ENCODE measurements at places on chromosomes 11 and 22.
A peak's percentile ranks its signal among the peaks of the same experiment; 100 is the strongest.

GRCh38 chr11:613369-613968 is 2.3 kb downstream of the IRF7 start:
- H3K4me3 ChIP-seq = no peak overlapping the region
- peaks cover 22% of the 10 kb centered on the region for H3K4me1 ChIP-seq
- H3K36me3 ChIP-seq = peaks cover 22% of the 10 kb centered on the region

- no peak overlapping the region for H3K27ac ChIP-seq
- H3K4me1 ChIP-seq = no peaks in the 10 kb centered on the region
- H3K27me3 ChIP-seq = no peaks in the 10 kb centered on the region
- no peak overlapping the region for H3K4me3 ChIP-seq
- no peaks in the 10 kb centered on the region for H3K36me3 ChIP-seq
These were observed 1291.5 kb downstream of the TBC1D22A start for GRCh38 chr22:48053973-48054372.

GRCh38 chr11:122764371-122765090 is 73.8 kb upstream of the CRTAM start:
- DNase-seq = no peak
- no peaks in the 10 kb centered on the region for H3K27me3 ChIP-seq
- no peaks in the 10 kb centered on the region for H3K36me3 ChIP-seq
- no peak overlapping the region for H3K27ac ChIP-seq
- no peaks in the 10 kb centered on the region for H3K4me1 ChIP-seq

DNA sequence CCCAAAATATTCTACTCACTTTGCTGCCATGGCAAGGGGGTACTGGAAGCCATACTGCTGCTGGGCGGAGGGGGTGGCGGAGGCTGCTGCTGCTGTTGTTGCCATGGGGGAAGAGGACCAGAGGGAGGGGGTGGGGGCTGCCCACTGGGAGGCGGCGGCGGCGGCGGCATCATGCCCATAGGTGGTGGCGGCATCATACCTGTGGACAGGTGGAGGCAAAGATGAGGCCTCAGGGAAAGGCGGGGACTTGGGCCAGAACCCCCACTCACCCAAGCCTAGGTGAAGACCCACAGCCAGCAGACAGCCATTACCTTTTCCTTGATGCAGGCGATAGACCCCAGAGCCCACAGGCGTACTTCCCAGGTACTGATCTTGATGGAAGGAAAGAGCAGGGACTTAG is 7.1 kb upstream of the PYGM start:
- peak overlapping the region; percentile 69 for H3K27ac ChIP-seq
- DNase-seq = no peak
- H3K4me1 ChIP-seq = peaks cover 56% of the 10 kb centered on the region
- no peaks in the 10 kb centered on the region for H3K27me3 ChIP-seq

- no peak overlapping the region for H3K27ac ChIP-seq
- H3K4me1 ChIP-seq = no peaks in the 10 kb centered on the region
- no peak for DNase-seq
- H3K36me3 ChIP-seq = peaks cover 41% of the 10 kb centered on the region
- H3K4me3 ChIP-seq = no peak overlapping the region
These were observed 8.2 kb downstream of the CFL1 start for GRCh38 chr11:65849771-65850216.

GRCh38 chr22:48654492-48654891 is 1173.2 kb downstream of the BRD1 start:
- no peaks in the 10 kb centered on the region for H3K4me1 ChIP-seq
- no peaks in the 10 kb centered on the region for H3K27me3 ChIP-seq
- H3K4me3 ChIP-seq = no peak overlapping the region
- H3K36me3 ChIP-seq = no peaks in the 10 kb centered on the region
- no peak for DNase-seq
- no peak overlapping the region for H3K27ac ChIP-seq

- no peak for DNase-seq
- H3K4me3 ChIP-seq = peak overlapping the region; percentile 31
- H3K36me3 ChIP-seq = peaks cover 36% of the 10 kb centered on the region
These were observed 6.3 kb upstream of the SH3BP1 start for GRCh38 chr22:37633089-37633624.

DNA sequence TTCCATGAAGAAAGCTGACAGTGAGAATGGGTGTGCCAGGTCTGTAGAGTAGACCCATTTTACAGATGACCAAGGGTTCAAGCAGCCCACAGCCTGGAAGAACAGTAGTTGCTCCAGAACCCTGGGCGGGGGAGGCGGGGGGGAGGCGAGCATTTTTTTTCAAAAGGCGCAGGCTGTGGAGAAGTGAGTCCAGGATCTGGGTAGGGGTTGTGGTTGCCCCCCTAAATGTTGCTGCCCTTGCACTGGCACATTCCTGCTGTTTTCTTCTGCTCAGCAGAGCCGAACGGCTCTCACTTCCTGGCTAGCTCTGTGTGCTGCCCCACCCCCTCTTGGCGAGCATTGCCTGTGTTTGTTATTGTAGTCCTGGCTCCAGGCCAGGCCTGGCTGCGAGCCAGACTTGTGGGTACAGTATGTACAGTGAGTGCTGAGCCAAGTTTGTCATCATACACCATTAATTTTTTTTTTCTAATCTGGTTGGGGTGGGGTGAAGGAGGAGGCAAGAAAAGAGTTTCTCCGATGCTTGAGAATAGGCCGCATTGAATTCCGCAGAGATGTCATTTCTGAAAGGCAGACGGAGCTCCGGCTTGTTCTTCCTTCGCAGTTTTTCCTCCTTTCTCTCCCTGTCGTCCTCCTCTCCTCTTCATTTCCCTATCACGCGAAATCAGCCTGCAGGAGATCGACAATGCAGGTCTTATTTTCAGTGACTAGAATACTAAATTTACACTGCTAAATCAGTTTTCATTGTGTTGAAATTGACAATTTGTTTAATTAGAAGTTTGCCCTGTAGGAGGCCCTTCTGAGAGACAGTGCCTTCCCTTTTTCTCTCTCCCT is 100.5 kb downstream of the ZBTB16 start:
- peak; percentile 98 for DNase-seq
- H3K36me3 ChIP-seq = no peaks in the 10 kb centered on the region
- H3K27ac ChIP-seq = peak overlapping the region; percentile 62
- H3K4me3 ChIP-seq = peak overlapping the region; percentile 21
- peaks cover 23% of the 10 kb centered on the region for H3K4me1 ChIP-seq
- no peaks in the 10 kb centered on the region for H3K27me3 ChIP-seq

DNA sequence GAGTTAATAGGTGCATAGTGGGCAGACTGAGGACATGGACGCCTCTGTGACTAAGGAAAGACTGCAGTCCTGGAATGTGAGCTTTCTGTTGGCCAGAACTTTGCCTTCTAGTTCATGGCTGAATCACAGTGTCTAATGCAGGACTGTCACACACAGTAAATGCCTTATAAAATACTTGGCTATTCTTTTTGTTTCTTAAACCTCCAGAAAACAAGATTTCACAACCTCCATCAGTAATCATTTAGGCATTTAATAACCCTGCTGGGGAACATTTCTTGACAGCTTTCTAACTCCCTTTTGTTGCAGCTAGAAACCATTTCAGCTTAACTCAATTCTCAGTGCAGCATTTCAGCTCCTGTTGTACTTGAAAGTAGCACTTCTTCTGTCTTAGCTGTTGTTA is 335.8 kb upstream of the DDI1 start:
- H3K4me1 ChIP-seq = no peaks in the 10 kb centered on the region
- no peak for DNase-seq
- H3K4me3 ChIP-seq = no peak overlapping the region
- H3K27ac ChIP-seq = no peak overlapping the region
- no peaks in the 10 kb centered on the region for H3K36me3 ChIP-seq

GRCh38 chr11:7524462-7525235 is 10.8 kb downstream of the PPFIBP2 start:
- DNase-seq = no peak
- H3K36me3 ChIP-seq = no peaks in the 10 kb centered on the region
- H3K4me3 ChIP-seq = no peak overlapping the region
- peaks cover 87% of the 10 kb centered on the region for H3K4me1 ChIP-seq
- no peaks in the 10 kb centered on the region for H3K27me3 ChIP-seq

- H3K27ac ChIP-seq = no peak overlapping the region
- DNase-seq = no peak
- no peaks in the 10 kb centered on the region for H3K4me1 ChIP-seq
- H3K36me3 ChIP-seq = no peaks in the 10 kb centered on the region
These were observed 29.4 kb downstream of the DAGLA start for GRCh38 chr11:61709572-61709971.

GRCh38 chr11:2240834-2241233 is 29.6 kb downstream of the ASCL2 start:
- no peak for DNase-seq
- H3K27ac ChIP-seq = no peak overlapping the region
- no peaks in the 10 kb centered on the region for H3K27me3 ChIP-seq
- H3K4me3 ChIP-seq = no peak overlapping the region

DNA sequence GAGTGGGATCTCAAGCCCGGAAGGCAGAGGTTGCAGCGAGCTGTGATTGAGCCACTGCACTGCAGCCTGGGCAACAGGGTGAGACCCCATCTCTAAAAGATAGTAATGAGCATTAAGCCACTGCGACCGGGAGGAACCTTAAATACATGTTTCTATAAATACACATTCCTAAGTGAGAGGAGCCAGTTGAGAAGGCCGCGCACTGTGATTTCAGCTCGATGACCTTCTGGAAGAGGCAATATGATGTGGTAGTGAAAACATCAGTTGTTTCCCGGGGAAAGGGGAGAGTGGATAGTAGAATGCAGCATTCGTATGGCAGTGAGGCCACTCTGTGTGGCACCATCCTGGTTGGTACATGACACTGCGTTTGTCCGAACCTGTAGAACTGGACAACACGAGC is 18.0 kb downstream of the PTDSS2 start:
- H3K36me3 ChIP-seq = no peaks in the 10 kb centered on the region
- no peak for DNase-seq
- H3K4me3 ChIP-seq = no peak overlapping the region
- H3K27ac ChIP-seq = no peak overlapping the region

DNA sequence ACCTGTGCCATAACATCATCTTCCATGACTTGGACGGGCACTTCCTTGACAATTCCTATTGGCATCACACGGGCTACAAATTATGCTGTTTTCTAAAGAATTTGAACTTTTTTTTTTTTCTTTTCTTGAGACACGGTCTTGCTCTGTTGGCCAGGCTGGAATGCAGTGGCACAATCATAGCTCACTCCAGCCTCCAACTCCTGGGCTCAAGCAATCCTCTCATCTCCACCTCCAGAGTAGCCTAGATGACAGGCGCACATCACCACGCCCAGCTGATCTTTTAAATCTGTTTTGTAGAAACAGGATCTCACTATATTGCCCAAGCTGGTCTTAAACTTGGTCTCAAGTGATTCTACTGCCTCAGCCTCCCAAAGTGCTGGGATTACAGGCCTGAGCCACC is 3.3 kb upstream of the CRYBB3 start:
- DNase-seq = no peak
- H3K27ac ChIP-seq = no peak overlapping the region
- H3K36me3 ChIP-seq = no peaks in the 10 kb centered on the region
- H3K4me1 ChIP-seq = no peaks in the 10 kb centered on the region
- no peak overlapping the region for H3K4me3 ChIP-seq
- H3K27me3 ChIP-seq = no peaks in the 10 kb centered on the region

DNA sequence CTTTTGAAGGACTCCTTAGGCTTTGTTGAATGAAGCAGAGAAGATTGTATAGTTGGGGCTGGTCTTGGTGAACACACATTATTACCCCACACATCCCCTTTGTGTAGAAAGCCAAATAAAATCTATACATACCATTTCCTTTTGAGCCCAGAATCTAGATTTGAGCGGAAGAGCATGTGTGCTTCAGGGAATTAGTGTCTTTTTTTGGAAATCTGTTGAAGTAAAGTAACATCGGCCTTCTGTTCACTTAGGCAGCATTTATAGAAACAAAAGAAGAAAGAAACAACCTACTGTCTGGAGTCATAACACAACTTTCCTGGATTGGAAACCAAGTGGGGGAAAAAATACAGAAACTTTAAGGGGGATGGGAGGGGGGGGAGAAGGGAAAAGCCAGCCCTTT is 37.9 kb upstream of the TTC12 start:
- DNase-seq = no peak
- H3K27ac ChIP-seq = no peak overlapping the region
- no peaks in the 10 kb centered on the region for H3K36me3 ChIP-seq
- no peaks in the 10 kb centered on the region for H3K27me3 ChIP-seq

- no peaks in the 10 kb centered on the region for H3K36me3 ChIP-seq
- no peak for DNase-seq
- H3K27me3 ChIP-seq = no peaks in the 10 kb centered on the region
- H3K4me3 ChIP-seq = no peak overlapping the region
These were observed 42.0 kb downstream of the ALX4 start for GRCh38 chr11:44267750-44268613.

DNA sequence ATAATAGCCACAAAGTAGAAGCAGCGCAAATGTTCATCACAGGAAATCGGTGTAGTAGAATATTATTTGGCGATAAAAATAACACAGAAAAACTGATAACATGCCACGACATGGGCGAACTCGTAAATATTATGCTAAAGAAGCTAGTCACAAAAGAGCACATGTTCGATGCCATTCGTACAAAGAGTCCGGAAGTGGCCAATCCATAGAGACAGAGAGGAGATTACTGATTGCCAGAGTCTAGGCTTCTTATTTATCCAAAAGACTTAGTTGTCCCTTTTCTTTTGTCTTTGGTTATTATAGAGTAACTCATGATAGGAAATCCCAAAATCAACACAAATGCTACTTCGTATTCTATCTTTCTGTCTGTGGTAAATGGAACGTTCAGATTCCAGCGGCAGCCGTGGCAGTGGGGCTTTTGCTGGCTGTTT is 56.5 kb downstream of the MED15 start:
- DNase-seq = no peak
- H3K27ac ChIP-seq = no peak overlapping the region
- peaks cover 48% of the 10 kb centered on the region for H3K36me3 ChIP-seq
- peaks cover 65% of the 10 kb centered on the region for H3K4me1 ChIP-seq
- H3K27me3 ChIP-seq = no peaks in the 10 kb centered on the region
- H3K4me3 ChIP-seq = no peak overlapping the region

DNA sequence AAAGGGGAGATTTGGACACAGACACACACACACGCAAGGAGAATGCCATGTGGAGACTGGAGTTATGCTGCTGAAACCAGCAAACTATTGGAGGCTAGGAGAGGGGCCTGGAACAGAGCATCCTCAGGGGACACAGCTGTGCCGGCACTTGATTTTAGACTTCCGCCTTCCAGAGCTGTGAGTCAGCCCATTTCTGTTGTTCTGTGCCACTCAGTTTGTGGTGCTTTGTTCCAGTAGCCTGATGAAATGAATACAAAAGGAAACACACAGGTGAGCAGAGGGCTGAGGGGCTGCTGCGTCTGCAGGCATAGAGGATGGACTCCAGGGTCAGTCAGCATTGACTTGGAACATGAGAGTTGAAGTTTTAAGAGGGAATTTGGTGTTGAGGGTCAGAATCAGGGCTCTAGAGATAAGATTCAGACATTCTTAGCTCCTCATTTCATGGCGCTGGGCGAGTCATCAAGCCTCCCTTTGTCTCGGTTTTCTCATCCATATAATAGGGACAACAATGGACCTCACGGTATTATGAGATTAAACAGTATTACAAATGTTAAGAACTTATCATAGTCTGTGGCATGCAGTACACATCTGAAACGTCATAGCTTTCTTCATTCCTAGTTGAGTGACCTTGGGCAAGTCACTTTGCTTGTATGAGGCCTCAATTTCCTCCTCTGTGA is 191.0 kb downstream of the MIAT start:
- no peaks in the 10 kb centered on the region for H3K36me3 ChIP-seq
- H3K4me1 ChIP-seq = no peaks in the 10 kb centered on the region
- H3K27ac ChIP-seq = no peak overlapping the region
- no peaks in the 10 kb centered on the region for H3K27me3 ChIP-seq
- DNase-seq = no peak
